ENCODE measurements at places on chromosomes 12 and 14. TPM values are rescaled to one million over a fixed set of nuclear protein-coding genes. Genes with fewer than 3 reads are reported as not detected.

GRCh38 chr14:63542231-63542999, 762 bp downstream of the PPP2R5E start:
- DNase-seq: no peak

GRCh38 chr12:78157199-78157598, 326.5 kb downstream of the NAV3 start:
- no peak for DNase-seq

- no peak for DNase-seq
These were observed 266.5 kb downstream of the PAWR start for GRCh38 chr12:79424109-79424721.

GRCh38 chr12:31727192-31727591, 1.6 kb downstream of the AMN1 start:
- DNase-seq: no peak

DNA sequence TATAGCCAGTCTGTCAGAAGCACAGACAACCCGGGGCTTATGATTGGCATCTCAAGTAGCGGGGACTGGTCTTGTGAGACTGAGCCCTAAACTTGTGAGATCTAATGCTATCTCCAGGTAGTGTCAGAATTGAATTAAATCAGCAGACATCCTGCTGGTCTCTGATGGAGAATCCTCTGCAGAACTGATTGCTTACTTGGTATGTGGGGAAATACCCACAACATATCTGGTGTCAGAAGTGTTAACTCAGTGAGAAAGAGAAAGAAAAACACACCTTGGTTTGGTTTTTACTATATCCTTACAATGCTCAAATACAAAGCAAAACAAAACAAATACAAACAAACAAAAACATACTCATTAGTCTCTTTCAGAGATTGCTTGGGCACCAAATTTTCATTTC, 10.0 kb downstream of the SEL1L start:
- DNase-seq: no peak

DNA sequence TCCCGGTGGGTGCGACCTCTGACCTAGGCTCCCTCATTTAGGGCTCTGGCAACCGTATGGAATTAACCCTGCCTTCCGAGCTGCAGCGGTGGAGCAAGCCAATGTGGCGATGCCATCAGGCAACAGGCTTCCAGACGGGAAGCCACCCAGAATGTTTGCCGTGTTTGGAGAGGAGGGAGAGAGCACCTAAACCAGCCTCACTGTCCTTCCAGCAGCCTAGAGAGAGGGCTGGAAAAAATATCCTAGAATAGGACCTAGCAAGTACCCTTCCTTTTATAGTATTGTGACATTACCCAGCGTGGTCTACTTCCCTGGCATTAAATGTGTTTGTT, 287 bp upstream of the SLC2A13 start:
- DNase-seq: no peak

DNA sequence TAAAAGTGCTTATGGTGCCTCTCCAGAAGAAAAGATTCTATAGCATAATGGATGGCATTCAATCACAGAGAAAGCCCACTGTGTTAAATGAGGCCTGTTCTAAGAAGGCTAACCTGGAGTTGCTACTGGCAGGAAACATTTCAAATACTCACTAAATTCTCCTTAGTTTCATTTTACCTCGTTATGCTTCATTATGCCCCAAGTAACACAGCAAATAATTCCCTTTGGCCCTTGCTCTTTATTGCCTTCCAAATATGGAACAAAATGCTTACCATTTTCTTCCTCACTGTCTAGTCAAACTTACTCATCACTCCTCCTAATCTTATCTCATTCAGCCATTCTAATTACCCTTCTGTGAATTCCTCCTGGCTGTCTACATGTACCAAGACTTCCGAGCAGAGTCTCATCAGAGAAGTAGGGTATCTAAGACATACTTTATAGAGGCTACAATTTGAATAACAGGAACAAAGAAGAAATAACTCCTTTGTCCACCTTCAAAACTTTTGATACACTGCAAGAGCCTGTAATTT, 292.1 kb upstream of the CLEC14A start:
- DNase-seq: no peak

GRCh38 chr12:66550626-66551025, 128.2 kb downstream of the GRIP1 start:
- DNase-seq: no peak

Gene IFNG-AS1
- total RNA-seq: 0.49 TPM

Gene GALNT9
- total RNA-seq: 0.44 TPM

DNA sequence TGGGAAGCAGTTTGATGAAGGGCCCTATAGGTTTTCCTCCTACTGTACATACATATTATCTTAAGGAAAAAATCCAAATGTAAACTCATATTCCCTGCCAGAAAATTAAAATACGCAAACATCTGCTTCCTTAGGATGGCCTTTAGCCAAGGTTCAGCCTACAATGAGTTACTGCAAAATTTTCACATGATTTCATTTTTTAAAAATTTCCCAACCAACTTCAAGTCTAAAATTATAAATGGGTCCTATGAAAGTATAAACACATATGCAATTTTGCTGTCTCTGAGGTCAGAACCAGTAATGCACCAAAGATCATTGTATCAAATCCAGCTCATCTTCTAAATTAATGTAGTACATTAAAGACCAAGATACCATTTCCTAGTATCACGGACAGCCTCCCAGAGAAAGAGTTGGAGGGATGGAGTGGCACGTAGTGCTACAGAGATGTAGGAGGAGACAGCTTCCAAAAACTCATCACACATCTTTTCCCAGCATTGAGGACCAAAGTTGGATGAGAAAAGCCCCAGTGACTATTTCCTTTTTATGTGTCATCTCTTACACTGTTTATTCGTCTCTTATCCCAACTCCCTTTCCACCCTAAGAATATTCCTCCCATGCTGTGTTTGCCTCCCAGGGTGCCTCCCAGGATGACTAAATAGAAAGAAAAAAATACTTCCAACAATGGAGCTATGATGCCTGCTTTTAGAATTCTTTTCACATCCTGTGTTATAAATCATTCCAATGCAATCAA, 92.3 kb upstream of the SLCO1C1 start:
- no peak for DNase-seq

GRCh38 chr12:127690161-127690560, 576.8 kb upstream of the TMEM132C start:
- no peak for DNase-seq

GRCh38 chr14:101171650-101172049, 268.1 kb upstream of the RTL1 start:
- DNase-seq: no peak

DNA sequence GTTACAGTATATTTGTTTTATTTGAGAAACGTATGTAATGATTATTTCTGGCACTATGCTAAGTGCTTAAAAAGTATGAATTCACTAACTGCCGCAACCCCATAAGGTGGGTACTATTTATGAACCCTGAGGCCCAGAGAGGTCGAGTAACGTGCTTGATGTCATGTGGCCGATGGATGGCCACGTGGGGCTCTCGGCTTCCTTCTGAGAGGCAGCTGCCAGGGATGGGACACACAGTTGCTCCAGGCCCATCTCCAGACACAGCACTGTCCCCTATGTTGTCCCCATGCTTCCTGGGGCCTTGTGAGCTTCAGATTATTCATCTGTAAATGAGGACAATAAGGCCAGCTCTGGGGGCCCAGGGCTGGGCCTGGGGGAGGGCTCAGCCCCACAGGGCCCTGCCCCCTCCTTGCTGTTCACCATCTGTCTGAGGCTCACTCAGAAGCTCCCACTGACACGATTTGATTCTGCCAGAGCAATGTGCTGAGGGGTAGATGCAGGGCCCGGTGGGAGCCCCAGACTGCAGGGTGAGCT, 115.0 kb downstream of the CALM1 start:
- DNase-seq: no peak

DNA sequence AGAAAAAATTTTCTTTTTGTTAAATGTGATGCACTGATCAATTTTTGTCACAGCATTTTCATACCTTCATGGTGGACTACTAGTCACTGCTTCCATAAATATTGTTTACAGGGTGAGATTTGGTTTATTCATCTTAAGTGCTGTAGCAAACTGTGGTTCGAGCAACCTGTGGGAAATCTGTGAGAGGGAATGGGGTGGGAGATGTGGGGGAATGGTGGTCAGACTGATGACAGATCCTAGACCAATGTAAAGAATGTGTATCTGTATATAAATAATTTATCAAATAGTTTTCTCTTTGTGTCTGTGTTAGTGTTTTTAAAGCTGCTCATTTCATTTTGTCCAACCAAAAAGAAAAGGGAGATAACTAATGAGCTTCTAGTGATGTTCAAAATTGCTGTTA, 26.7 kb downstream of the CSRP2 start:
- DNase-seq: no peak

DNA sequence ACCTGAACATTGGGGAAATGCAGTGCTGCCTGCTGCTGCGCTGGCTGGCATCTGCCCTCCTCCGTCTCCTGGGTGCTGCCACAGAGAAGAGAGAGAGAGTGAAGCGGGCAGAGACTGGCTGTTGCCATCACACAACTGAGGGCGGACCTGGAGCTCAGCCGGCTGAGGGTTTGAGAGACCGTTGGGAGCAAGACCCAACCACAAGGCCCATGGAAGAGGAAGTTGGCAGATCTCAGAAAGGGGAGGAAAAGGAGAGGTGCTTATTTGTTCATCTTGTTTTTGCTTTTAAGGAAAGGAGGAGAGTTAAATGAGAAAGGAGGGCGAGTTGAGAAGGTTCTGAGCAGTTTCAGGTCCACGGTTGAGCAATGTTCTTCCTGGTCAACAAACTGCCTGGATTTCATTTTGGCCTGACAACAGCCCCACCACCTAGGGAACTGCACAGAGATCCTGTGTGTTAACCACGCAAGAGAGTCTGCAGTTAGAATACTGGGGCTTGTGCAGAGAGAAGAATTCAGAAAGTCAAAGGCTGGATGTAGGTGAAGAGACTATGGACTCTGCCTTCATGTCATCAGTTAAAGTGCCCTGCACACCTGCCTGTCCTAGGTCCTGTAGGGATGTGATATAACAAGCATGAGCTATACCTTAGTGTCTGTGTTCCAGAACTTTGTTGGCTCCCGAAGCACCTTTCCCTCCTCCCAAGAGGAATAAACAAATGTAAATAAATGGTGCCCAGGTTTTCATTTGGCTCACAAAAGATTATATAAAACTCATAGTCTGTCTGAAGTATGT, 124.6 kb downstream of the ETV6 start:
- DNase-seq: no peak

- peak; percentile 66 for DNase-seq
These were observed 259.5 kb upstream of the E2F7 start for GRCh38 chr12:77324763-77325468.

DNA sequence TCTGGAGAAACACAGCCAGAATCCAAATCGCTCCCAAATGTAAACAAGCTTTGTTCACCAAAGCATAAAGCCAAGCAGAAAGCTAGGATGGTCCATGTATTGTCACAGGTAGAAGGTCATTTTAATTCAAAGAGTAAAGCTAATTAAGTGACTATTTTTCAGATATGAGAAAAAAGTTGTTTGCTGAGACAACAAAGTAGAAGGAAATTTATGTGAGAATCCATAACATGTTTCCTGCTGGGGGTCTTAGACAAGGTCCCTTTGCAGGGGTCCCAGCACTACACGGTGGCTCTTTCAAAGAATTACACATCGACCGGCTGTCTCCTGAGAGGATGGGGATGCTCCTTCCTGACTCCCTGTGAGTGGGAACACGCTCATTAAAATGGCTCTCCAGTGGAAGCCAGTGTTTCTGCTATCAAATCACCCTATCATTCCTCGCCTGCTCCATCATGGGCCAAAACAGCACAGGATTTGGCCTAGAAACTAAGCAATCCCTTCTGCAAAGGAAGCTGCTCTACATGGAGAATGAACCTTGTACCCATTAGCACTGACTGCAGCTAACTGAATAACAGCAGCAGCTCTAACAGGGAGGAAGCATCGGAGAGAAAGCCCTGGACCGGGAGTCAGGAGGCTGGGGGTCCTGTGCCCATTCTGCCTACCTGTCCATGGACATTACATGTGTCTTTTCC, 175.3 kb downstream of the STXBP6 start:
- DNase-seq: no peak

DNA sequence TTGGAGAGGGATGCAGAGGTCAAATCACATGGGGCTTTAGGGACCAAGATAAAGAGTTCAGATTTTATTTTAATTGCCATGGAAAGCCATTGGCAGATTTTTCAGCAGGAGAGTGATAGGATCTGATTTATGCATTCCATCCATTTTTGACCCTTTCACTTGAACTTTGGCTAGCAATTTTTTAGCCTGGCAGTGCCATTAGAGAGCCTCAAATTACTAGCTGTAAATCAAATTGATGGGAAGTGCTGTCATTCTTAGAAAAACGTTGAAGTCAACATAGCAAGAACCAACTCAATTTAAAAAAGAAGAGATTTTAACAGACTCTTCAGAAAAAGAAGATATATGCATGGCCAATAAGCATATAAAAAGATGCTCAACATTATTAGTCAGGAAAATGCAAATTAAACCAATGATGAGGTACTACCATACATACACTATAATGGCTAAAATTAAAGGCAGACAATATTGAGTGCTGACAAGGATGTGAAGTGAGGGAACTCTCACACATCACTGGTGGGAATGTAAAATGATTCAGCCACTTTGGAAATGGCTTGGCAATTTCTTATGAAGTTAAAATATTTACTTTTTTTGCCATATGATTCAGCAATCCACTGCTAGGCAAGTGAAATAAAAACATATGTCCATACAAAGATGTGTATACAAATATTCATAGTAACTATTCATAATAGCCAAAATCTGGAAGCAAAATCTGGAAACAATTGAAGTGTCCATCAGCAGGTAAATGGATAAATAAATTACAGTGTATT, 89.7 kb downstream of the PTCSC3 start:
- DNase-seq: no peak

- no peak for DNase-seq
These were observed 17.1 kb upstream of the STYK1 start for GRCh38 chr12:10690906-10691305.

DNA sequence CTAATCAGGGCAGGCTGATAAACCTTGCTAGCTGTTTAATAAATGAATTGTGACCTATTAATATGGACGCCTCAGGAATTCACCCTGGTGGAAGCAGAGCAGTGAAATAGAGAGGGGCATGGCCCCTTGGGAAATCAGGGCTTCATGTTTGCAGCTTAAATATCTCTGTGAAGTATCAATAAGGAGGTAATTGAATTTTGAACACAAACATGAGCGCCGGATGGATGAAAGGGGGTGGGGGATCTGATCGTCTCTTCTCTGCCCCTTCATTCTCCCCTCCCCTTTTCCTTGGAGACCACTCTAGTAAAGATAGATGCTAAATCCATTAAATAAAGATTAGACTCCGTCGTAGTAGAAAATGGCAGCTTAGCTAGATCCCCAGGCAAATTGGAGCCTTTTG, 70.5 kb downstream of the LIN52 start:
- no peak for DNase-seq

Gene OR4K17
- total RNA-seq: not detected

GRCh38 chr12:50533203-50533584, 28.4 kb downstream of the DIP2B start:
- DNase-seq: no peak

Gene ADCY4
- 61.7 TPM for total RNA-seq

- DNase-seq: no peak
These were observed 188.1 kb downstream of the SNAPC1 start for GRCh38 chr14:61950340-61950739.

Gene RAN
- 493 TPM for total RNA-seq

Gene MGP
- total RNA-seq: 500 TPM
